ENCODE measurements at places on chromosomes 4 and X. TPM values are rescaled to one million over a fixed set of nuclear protein-coding genes. Genes with fewer than 3 reads are reported as not detected.

DNA sequence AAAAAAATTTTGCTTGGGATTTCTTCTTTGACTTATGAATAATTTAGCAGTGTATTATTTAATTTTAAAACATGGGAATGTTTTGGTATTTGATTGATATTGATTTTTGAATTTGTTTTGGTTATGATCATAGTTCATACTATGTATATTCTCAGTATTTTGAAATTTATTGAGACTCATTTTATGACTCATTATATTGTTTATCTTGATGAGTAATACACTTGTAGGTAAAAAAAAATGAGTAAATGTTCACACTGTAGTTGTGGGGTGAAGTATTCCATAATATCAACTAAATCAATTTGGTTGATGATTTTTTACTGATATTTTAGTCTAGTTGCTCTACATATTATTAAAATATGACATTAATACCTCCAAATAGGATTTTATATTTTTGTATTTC is 1142.2 kb downstream of the ADGRL3 start:
- no peaks in the 10 kb centered on the region for H3K4me1 ChIP-seq
- H3K36me3 ChIP-seq = no peaks in the 10 kb centered on the region
- no peak overlapping the region for H3K27ac ChIP-seq
- DNase-seq = no peak
- no peak overlapping the region for H3K4me3 ChIP-seq

DNA sequence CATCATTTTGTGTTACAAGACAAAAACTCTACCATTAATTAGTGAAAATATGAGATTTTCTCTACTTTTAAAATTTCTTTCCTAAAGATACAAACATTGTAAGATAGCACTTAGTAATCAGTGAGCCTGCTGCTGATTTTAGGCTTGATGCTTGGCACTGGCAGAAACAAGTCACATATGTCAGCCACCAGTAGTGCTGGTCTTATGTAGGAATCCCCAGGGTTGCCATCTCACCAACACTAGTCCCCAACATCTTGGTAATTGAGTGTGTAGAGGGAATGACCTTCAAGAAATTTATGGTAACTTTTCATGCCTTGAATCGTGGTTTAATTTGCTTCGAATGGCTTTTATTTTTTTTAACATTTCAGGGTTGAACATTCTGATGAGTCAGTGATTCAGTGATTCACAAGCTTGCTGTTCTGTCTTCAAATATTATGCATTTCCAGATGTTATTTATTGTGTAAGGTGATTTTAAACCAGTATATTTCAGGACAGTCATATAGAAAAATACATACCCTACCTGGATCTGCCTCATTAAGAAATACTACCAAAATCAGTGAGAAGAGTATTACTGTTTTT is 11.9 kb downstream of the EXOC1 start:
- peak; percentile 59 for DNase-seq
- H3K4me1 ChIP-seq = peaks cover 23% of the 10 kb centered on the region
- peaks cover 24% of the 10 kb centered on the region for H3K36me3 ChIP-seq
- no peaks in the 10 kb centered on the region for H3K27me3 ChIP-seq
- peak overlapping the region; percentile 88 for H3K27ac ChIP-seq
- H3K4me3 ChIP-seq = peak overlapping the region; percentile 22

DNA sequence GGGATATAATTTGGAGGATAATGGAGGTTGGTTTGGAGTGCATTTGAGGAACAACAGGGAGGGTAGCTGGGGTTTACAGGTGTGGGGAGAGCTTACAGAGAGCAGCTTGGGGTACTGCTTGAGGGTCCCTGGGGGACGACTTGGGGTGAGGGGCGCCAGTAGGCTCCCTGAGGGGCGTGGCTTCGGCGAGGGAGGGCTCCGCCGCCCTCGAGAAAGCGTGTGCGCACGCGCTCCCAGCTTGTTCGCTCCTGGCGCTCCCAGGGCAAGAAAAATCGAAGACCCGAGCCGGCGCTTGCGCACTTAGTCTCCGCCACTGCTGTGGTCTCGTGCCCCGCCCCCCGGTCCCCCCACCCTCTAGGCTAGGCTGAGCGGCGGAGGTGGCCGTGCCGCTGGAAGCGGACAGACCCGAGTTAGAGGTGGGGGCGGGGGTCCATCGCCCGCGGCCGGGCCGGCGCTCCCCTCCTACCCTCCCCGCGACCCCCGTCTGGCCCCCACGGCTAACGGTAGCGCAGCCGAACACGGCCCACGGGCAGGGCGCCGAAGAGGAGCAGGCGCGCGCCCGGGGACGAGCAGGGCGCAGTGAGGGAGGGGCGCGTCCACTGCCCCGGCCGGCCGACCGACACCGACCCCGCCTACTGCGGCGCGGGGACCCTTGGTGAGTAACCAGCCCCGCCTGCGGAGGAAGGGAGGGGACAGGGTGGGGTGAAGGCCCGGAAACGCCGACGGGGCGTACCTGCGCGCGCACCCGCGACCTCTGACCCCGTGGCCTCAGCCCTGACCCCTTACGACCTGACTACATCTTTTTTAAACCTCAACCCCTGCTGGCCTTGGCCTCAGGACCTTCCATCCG is 5.4 kb upstream of the CCDC120 start:
- H3K27ac ChIP-seq = no peak overlapping the region
- no peaks in the 10 kb centered on the region for H3K36me3 ChIP-seq
- DNase-seq = no peak
- peak overlapping the region; percentile 54 for H3K4me3 ChIP-seq
- no peaks in the 10 kb centered on the region for H3K27me3 ChIP-seq

DNA sequence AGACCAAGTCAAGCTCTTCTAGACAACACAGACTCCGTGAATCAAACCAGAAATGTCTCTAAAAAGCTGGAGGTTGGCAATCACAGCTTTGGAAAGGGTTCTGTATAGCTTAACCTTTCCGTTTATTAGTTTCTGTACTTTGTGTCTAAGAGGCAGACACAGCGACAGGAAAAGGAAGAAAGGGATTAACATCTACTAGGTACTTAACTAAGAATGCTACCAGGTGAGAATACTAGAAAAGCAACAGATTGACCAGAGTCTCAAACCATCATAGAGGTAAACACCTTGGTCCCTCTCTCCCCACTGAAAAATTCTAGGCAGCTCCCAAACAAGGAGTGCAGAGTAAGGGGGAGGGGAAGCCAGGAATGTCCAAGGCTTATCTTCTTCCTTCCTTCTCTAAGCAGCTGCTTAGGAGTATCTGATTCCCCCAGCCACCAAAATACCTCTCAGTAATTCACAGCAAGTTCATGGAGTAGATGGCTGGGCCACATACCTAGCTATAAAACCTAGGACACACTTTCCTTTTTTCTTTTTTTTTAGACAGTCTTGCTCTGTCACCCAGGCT is 80.8 kb downstream of the APBB2 start:
- no peak overlapping the region for H3K4me3 ChIP-seq
- DNase-seq = no peak
- H3K36me3 ChIP-seq = no peaks in the 10 kb centered on the region
- peaks cover 6% of the 10 kb centered on the region for H3K4me1 ChIP-seq
- no peaks in the 10 kb centered on the region for H3K27me3 ChIP-seq

GRCh38 chr4:173543266-173543665 is 13.2 kb upstream of the HAND2 start:
- peaks cover 61% of the 10 kb centered on the region for H3K27me3 ChIP-seq
- DNase-seq = no peak
- no peaks in the 10 kb centered on the region for H3K36me3 ChIP-seq
- no peaks in the 10 kb centered on the region for H3K4me1 ChIP-seq
- no peak overlapping the region for H3K27ac ChIP-seq

GRCh38 chr4:10462876-10463275 is 5.7 kb upstream of the ZNF518B start:
- H3K27me3 ChIP-seq = peaks cover 11% of the 10 kb centered on the region
- H3K4me3 ChIP-seq = no peak overlapping the region
- peaks cover 4% of the 10 kb centered on the region for H3K4me1 ChIP-seq
- H3K27ac ChIP-seq = no peak overlapping the region
- DNase-seq = no peak

DNA sequence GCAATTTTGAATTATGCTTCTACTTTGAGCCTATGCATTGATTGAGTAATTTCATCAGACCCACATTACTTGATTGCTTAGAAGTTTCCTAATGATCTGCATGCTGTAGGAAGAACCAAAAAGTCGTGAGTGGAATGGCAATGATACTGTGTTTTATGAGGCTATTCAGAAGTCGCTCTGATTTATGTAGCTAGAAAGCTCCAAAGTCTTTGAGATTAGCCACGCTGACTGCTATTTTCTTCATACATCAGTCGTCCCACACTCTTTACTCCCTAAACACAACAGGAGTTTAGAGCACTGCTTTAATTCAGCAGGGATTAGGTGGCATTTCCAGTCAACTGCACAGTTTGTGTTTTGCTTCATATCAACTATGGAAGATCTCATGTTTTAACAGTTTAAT is 4.1 kb downstream of the GRID2 start:
- H3K4me1 ChIP-seq = peaks cover 16% of the 10 kb centered on the region
- H3K36me3 ChIP-seq = no peaks in the 10 kb centered on the region
- DNase-seq = no peak

GRCh38 chr4:58935332-58935731 is 1825.1 kb upstream of the IGFBP7 start:
- no peak overlapping the region for H3K27ac ChIP-seq
- no peaks in the 10 kb centered on the region for H3K27me3 ChIP-seq
- H3K36me3 ChIP-seq = no peaks in the 10 kb centered on the region
- no peaks in the 10 kb centered on the region for H3K4me1 ChIP-seq

- DNase-seq = no peak
- no peaks in the 10 kb centered on the region for H3K4me1 ChIP-seq
- no peak overlapping the region for H3K4me3 ChIP-seq
- H3K27ac ChIP-seq = no peak overlapping the region
Observed at GRCh38 chr4:181427076-181427475, 816.1 kb upstream of the TENM3 start.

DNA sequence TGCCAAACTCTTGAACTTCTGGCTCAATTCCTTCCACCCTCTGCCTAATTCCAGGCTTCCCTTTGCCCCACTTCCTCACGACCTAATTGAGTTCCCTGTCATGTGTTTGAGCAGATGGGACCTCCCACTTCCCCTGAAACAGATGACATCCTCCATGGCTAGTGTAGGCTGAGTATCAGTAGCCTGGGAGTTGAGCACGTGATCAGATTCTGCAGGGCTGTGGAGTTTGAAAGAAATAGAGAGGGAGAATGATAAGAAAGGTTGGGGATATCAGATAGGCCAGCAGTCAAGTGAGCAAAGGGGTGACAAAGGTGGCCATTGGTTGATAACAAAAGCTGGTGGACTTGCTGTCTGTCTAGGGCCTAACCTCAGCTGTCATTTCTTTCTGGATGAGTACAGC is 18.8 kb upstream of the NWD2 start:
- no peaks in the 10 kb centered on the region for H3K27me3 ChIP-seq
- H3K27ac ChIP-seq = no peak overlapping the region
- DNase-seq = no peak
- no peak overlapping the region for H3K4me3 ChIP-seq

The PCDH19 gene
- total RNA-seq = 14.9 TPM

The NRK gene
- 18.3 TPM for total RNA-seq

The CTAG1B gene
- total RNA-seq = not detected

The AKAP17A gene
- 15.9 TPM for total RNA-seq

The RHOXF2B gene
- total RNA-seq = not detected

The DIAPH2 gene
- 9.0 TPM for total RNA-seq

The DUX4 gene
- not detected for total RNA-seq
